ENCODE measurements at places on chromosomes 2 and 18. TPM values are rescaled to one million over a fixed set of nuclear protein-coding genes. Genes with fewer than 3 reads are reported as not detected.

FAM228A gene
- 4.3 TPM for polyA plus RNA-seq

GRCh38 chr2:191938779-191939178 lies 91.9 kb upstream of the CAVIN2 start:
- DNase-seq: no peak

ADRA2B gene
- polyA plus RNA-seq: 0.07 TPM

GRCh38 chr2:155947069-155947468 lies 385.5 kb downstream of the NR4A2 start:
- no peak for DNase-seq

DNA sequence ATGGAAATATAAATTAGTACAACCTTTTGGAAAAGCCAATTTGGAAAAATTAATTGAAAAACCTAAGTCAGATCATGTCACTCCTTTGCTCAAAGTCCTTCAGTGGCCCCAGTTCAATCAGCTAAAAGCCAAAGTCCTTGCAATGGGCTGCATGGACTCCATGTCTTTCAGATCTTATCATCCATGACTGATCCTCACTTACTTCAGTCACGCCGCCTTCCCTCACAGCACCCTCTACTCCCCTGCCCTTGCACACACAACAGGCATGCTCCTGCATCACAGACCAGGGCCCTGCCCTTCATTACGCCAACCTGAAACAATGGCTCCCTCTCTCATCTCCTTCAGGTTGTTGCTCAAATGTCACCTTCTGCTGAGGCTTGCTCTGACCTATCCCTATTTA lies 15.6 kb downstream of the KANSL3 start:
- no peak for DNase-seq
